Renal pelvis (tissue), 12 donors: ENCODE measurements at places on chromosomes 12 and 14. TPM values are rescaled to one million over a fixed set of nuclear protein-coding genes. Genes with fewer than 3 reads are reported as not detected.

DNA sequence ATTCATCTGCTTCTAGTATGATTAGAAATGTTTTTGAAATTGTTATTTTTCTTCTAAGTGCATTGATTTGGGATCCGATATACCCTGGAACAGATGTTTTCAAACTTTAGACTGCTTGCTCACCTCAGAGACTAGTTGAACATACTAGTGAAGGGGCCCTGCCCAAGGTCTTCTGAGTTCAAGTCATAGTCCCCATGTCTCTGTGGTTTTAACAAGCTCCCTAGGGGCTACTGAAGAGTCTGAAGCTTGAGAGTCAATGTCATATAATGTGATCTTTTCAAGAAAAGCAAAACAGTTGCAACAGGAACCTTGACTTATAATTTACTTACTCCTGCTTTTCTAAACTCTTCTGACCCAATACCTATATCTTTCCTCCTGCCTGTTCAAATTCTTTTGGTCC, 7.5 kb upstream of the UBE2N start:
- no peak for DNase-seq

DNA sequence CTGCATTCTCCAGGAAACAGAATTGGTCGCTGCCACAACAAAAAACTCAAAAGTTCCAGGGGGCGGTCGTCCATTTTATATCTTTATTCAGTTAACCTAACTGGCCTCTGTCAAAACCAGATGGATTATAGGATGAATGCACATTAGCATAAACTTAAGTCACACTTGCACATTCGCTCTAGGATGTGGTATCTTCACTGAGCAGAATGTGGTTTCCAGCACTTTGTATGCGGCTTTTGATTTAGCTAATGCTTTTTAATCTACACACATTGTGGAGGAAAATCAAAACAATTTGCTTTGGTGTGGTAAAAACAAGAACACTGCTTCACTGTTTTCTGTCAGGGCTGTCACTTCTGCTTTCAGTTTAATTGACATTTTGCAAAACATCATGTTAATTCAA, 4.5 kb downstream of the TAS2R50 start:
- DNase-seq, result no peak

DNA sequence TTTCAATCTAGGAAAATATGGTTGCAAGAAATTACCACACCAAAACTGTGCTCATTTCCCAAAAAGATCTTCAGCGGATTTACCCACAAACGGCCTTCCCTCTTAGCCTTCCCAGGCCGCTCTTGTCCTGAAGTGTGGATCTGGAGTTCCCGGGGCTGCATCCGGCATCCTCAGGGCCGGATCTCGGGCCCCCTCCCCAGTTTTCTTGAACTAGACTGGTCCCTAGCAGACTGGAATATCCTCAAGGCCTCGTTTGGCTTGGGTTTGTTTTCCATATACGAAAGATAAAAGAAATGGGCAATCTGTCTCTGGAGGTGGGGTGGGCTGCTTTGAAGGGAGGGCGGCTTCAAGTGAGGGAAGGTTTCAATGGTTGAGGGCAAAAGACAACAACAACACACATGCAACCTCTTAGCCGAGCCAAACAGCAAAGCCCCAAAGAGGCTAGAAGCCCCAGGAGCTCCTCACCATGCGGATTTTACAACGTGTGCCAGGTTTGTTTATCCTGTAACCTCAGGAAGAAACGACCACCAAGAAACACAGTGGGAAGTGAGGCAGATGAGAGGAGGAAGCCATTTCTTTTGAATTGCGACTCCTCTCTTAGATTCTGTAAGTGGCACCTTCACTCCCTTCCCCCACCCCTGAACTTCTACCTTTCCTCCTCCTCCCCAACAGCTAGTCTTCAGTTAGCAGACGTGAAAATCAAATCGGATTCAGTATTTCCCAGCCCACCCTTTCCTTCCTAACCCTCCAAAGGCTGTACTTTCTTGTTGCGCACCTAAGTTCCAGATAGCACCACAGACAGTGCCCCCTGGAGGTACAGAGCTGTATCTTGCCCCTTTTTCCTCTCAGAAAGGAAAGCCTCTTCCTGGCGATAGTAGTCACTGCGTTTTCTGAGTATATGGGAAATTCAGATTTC, 2.6 kb downstream of the MYF6 start:
- no peak for DNase-seq

DNA sequence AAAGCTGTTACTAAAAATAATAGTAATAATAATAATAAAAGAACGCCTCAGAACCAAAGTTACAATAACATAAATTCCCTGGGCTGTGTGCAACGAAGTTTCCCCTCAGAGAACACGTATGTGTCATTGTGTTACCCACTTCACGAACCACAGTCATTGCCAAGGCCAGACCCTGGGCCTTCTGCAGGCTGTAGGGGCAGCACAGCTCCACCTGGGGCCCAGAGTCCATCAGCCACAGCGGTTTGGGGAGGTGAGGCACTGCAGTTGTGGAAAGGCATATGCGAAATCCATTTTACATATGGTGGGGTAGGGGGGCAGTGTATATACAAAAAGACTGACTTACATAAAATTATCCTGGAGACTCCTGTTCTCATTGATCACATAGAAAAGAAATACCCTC, 56.1 kb downstream of the ESR2 start:
- no peak for DNase-seq

GRCh38 chr12:124184456-124184855, 110.4 kb upstream of the RFLNA start:
- DNase-seq, result no peak

MIP gene
- 0.21 TPM for polyA plus RNA-seq

DNA sequence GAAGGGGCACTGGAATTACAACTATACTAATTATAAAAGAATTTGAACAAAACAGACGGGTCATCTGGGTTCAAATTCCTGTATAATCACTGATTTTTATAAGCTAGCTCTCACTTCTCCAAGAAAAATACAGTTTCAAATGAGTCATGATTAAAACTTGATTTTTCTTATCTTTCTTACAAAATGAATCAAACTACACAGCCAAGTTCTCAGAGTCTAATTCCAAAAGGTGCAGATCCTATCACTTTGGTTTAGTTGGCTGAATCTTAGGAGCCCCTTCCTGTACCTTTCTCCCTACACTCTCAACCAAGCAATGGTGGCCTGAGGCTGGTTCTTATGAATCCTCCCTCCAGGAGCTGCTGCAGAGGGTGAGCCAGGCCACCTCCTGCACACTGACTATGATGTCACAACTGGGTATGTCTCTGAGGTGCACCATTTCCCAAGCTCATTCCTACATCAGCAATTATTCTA, 43.8 kb upstream of the BMP4 start:
- DNase-seq, result no peak

KIF5A gene
- 0.41 TPM for polyA plus RNA-seq

MGP gene
- 36.0 TPM for polyA plus RNA-seq

DNA sequence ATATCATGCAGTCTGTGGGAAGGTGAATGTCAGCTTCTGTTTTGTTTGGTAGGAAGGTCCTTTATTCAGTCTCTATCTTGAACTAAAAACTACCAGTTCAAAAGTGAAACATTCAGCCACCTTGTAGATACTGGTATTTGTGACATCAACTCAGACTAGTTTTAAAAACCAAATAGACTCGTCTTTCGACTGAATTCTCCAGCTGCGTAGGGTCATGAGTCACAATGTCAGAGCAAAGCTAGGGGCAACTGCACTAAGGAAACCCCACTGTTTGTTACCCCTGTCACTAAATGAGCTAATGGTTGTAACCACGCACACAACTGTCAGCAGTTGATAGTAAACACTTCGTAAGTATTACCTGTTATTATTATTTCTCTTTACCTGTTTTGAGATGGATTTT, 144.6 kb downstream of the PRIMA1 start:
- DNase-seq, result no peak

- no peak for DNase-seq
These were observed 146.2 kb downstream of the BCL11B start for GRCh38 chr14:99125616-99126431.

CIPC gene
- 24.5 TPM for polyA plus RNA-seq

DNA sequence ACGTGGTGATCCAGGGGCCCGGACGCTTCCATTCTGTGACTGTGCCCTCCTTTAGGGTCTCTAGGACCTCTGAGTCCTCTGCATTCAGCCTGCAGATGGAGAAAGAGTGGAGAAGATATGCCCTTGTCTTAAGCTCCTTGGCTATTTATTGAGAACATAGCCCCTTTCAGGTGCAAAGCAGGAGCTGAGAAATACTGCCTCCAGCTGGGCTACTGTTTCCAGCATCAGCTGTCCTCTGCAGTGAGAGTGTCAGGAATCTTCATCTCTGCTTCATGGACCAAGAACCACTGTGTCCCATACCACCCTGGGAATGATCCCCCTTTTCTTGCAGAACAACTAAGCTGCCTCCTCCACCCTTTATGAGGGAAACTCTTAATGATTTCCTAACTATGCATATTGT, 47.8 kb upstream of the CEP83 start:
- DNase-seq, result no peak

- no peak for DNase-seq
These were observed 2.1 kb downstream of the OR6C70 start for GRCh38 chr12:55467836-55468235.

GRCh38 chr14:103527408-103528145, 1.4 kb upstream of the TRMT61A start:
- no peak for DNase-seq

DNA sequence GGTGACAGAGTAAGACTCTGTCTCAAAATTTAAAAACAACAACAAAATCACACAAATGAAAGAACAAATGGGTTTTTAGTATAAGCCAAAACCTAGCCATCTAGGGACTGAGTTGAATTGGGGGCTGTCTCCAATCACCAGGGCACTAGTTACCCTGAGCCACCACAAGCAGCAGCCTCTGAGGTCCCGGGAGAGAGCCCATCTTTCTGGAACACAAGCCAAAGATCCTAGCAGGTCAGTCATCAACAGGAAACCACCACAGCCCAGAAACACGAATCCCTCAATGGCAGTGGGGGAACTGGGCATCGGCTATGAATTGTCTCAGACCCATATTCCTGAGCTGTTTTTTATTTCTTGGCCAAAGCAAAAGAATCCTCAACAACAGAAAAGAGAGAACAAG, 75.3 kb downstream of the KDM2B start:
- no peak for DNase-seq
